ENCODE measurements at places on chromosomes 1 and 21.

DNA sequence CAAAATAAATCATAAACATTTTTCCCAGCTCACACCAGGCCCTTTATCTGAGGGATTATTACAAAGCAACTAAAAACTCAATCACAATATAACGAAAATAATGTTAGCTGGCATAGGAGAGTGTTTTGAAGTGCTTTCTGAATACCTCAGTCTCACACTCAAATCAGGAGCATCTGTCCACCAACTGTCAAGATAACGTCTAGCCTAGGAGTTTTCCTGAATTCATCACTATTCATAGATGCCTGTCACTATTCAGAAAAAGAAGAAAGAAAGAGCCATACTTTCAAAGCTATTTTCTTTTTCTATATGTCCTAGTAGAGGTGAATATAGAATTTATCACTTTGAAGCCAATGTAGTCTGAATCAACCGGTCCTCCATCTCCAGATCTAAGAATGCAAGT lies 127.0 kb downstream of the AKT3 start:
- no peak for DNase-seq

- no peak for DNase-seq
Measured at GRCh38 chr1:21703318-21703963, 34.3 kb upstream of the RAP1GAP start.

DNA sequence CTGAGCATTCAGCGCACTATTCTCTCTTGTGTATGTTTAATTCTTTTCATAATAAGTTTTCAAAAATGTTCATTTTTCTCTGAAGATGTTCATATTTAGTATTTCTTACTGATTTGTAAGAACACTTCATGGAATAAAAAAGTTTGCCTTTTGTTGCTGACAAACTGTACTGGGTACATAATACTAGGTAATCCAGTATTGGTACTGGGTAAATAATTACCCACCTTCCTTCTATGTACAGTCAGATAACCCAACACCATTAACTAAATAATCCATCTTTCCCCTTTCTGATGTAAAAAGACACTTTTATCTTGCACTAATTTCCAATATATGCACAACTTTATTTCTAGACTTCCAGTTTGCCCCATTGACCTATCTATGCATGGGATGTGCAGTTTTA lies 23.9 kb downstream of the APP start:
- DNase-seq: no peak

GRCh38 chr1:230698130-230698529 lies 15.8 kb downstream of the AGT start:
- no peak for DNase-seq

DNA sequence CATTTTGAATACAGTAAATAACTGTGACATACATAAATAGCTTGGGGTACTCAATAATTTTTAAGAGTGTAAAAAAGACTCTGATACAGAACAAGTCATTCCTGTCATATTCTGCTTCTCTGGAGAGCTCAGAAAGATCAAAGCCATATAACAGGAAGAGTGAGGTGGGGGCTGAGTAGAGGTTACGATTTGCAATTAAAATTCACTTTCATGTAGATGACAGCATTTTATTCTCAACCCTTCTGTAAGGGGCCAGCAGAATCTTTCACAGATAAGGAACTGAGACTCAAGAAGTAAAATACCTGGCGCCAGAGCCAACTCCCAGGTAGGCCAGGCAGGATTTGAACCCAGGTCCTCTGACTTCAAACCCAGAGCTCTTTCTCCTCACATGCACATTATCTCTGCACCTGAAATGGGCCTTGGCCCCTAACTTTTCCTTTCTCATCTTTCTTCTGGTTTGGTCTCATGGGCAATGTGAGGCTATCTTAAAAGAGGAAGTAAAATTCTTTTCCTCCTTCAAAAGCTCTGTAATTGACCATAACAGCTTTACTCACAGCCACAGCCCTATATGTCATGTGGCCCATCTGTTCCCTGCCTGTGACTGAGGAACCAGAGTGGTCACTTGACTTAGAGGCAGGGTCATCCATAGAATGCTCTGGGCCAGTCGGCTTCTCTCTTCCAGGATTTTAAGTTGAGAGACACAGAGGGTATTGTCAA lies 80.9 kb upstream of the SYT6 start:
- peak; percentile 70 for DNase-seq

GRCh38 chr1:100455478-100456072 lies 82.4 kb upstream of the GPR88 start:
- no peak for DNase-seq

DNA sequence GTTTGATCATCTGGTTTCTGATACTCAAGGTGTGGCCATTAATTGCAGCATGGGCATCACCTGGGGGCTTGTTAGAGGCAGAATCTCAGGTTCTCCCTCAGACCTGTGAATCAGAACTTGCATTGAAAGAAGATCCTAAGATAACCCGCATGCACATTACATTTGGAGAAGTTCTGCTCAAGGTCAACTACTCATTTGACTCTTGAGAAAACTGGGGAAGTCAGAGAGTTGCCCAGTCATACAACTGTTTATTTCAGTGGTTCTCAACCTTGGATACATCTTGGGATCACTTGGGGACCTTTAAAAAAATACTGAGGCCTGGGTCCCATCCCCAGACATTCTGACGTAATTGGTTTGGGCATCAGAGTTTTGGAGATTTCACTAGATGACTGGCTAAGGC lies 30.5 kb downstream of the CAMTA1 start:
- no peak for DNase-seq

GRCh38 chr1:60904099-60904851 lies 178.1 kb upstream of the NFIA start:
- DNase-seq: no peak

DNA sequence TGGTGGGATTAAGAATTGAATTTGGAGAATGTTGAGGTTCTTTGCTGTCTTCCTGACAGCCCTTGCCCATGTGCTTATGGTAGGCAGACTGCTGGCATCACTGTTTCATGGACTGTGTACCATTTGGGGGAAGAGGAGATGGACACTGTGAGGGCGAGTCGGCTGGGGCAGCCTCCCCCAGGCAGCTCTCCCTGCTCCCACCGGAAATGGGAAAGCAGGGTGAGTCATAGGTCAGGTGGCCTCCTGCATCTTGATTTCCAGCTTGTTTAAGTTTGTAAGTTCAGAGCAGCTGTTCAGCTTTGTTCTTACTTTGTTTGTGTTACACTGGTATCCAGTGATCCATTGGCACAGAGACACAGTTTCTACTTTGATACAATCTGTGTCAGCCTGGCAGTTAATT lies 87.2 kb upstream of the CNIH3 start:
- DNase-seq: peak; percentile 60
